ENCODE measurements at places on chromosomes 11 and 22. TPM values are rescaled to one million over a fixed set of nuclear protein-coding genes. Genes with fewer than 3 reads are reported as not detected.

DNA sequence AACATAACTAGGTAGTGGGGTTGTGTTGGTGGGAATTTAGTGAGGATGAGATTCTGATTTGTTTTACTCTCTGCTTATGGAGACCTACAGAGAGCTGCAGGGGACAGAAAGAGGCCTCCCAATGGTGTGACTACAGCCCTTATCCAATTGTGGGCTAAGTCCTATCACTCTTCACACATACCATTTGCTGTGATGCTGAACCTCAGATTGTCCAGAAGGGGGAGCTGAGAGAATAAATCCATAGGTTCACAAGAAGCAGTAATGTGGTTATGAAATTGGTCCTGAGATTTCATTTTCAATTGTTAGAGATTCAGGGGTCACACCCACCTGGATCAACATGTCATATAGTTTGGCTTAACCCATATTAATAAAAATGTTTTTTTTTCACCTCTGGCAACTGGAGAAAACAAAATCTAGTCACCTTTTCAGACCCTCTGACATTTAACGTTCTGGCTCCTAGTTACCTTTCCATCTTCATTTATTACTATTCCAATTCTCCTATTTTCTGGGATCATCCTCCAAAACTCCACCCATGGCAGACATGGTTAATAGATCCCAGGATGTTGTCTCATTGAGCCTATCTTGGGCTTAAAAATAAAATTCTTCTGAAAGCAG is 53.3 kb upstream of the PTPN5 start:
- H3K4me3 ChIP-seq = no peak overlapping the region
- H3K36me3 ChIP-seq = no peaks in the 10 kb centered on the region
- DNase-seq = peak; percentile 68
- H3K27me3 ChIP-seq = peaks cover 4% of the 10 kb centered on the region
- H3K4me1 ChIP-seq = no peaks in the 10 kb centered on the region

Gene SCN3B
- not detected for total RNA-seq

GRCh38 chr11:17331669-17332068 is 19.9 kb upstream of the NCR3LG1 start:
- no peaks in the 10 kb centered on the region for H3K4me1 ChIP-seq
- DNase-seq = no peak
- no peak overlapping the region for H3K27ac ChIP-seq
- no peak overlapping the region for H3K4me3 ChIP-seq
- H3K36me3 ChIP-seq = peaks cover 15% of the 10 kb centered on the region

Gene POLR2F
- total RNA-seq = 71.4 TPM

DNA sequence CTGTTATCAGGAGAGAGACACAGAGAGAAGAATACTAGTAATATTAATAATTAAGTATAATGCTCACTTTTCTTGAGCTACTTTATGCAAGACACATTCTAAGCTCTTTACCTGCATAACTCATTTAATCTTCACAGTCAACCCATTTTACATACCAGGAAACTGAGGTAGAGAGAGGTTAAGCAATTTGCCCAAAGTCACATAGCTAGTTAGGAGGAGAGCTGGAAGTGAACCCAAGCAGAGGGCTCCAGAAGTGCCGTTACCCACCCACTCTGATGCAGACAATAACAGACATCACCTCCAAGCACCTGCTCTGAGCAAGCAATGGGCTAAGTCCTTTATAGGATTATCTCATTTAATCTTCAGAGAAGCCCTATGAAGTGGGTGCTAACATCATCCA is 24.8 kb downstream of the MICAL2 start:
- no peak overlapping the region for H3K27ac ChIP-seq
- no peak for DNase-seq
- no peaks in the 10 kb centered on the region for H3K27me3 ChIP-seq

DNA sequence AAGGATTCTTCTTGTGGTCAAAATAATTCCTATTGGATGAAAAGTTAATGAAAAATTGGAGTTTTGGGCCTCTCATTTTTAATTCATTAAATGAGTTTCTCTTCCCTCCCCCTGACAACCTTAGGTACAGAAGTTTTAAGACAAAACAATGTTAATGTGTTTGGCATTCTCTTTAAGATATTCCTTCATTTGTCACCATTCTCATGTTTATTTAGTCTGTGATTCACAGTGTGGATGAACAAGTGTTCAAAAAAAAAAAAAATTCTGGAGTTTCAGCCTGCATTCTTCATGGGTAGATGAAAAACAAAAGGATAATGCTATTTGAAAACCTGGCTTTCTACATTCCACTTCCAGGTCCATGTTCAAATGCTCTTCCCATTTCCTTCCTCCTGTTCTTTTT is 172.6 kb upstream of the LUZP2 start:
- no peak overlapping the region for H3K27ac ChIP-seq
- no peaks in the 10 kb centered on the region for H3K36me3 ChIP-seq

DNA sequence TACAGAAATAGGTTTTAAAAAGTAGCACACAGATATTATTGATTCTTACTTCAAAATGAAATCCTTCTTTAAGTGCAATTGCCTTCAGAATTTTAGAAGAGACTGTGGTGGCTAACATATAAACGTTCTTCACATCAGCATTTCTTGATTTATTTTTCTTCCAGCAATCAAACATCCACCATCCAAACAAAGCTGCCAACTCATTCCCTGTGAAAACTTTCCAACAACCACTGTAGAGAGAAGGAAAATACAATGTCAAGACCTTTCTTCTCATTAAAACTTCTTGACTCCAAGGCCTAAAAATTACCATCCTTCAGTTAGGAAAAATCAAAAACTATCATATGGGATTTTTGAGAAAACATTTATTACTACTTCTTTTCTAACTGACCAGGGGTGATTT is 34.0 kb upstream of the P4HA3 start:
- no peak overlapping the region for H3K4me3 ChIP-seq
- no peak overlapping the region for H3K27ac ChIP-seq
- H3K27me3 ChIP-seq = no peaks in the 10 kb centered on the region

- H3K27me3 ChIP-seq = no peaks in the 10 kb centered on the region
- no peak overlapping the region for H3K27ac ChIP-seq
- no peak overlapping the region for H3K4me3 ChIP-seq
- DNase-seq = no peak
- no peaks in the 10 kb centered on the region for H3K36me3 ChIP-seq
Observed at GRCh38 chr11:100726680-100727079, 39.6 kb downstream of the ARHGAP42 start.

GRCh38 chr22:42780070-42780540 is 59.4 kb upstream of the A4GALT start:
- no peak overlapping the region for H3K4me3 ChIP-seq
- no peaks in the 10 kb centered on the region for H3K36me3 ChIP-seq
- no peaks in the 10 kb centered on the region for H3K4me1 ChIP-seq
- no peak overlapping the region for H3K27ac ChIP-seq

Gene UPK2
- not detected for total RNA-seq

- peak overlapping the region; percentile 72 for H3K4me3 ChIP-seq
- peaks cover 15% of the 10 kb centered on the region for H3K4me1 ChIP-seq
- peak overlapping the region; percentile 38 for H3K27ac ChIP-seq
- no peaks in the 10 kb centered on the region for H3K27me3 ChIP-seq
- peak; percentile 48 for DNase-seq
- no peaks in the 10 kb centered on the region for H3K36me3 ChIP-seq
Observed at GRCh38 chr22:35349704-35350538, 31.0 kb upstream of the HMOX1 start.

GRCh38 chr11:19352072-19352770 is 111.5 kb upstream of the E2F8 start:
- H3K4me1 ChIP-seq = 0 out of 2 replicates have a peak, but pooled peaks cover 3% of the 10 kb centered on the region
- H3K4me3 ChIP-seq = no peak overlapping the region
- no peak for DNase-seq
- H3K27ac ChIP-seq = no peak overlapping the region

- no peaks in the 10 kb centered on the region for H3K36me3 ChIP-seq
- DNase-seq = peak; percentile 55
- H3K27me3 ChIP-seq = no peaks in the 10 kb centered on the region
- H3K27ac ChIP-seq = no peak overlapping the region
- H3K4me1 ChIP-seq = peaks cover 54% of the 10 kb centered on the region
Observed at GRCh38 chr11:122724520-122724919, 69.0 kb downstream of the UBASH3B start.

GRCh38 chr22:22168190-22168940 is 76.2 kb upstream of the VPREB1 start:
- H3K4me3 ChIP-seq = no peak overlapping the region
- no peaks in the 10 kb centered on the region for H3K4me1 ChIP-seq
- DNase-seq = peak; percentile 21
- H3K27me3 ChIP-seq = peaks cover 4% of the 10 kb centered on the region
- no peaks in the 10 kb centered on the region for H3K36me3 ChIP-seq

GRCh38 chr11:47317064-47317828 is 35.3 kb downstream of the MYBPC3 start:
- DNase-seq = no peak
- no peak overlapping the region for H3K4me3 ChIP-seq
- H3K36me3 ChIP-seq = peaks cover 20% of the 10 kb centered on the region
- H3K27me3 ChIP-seq = no peaks in the 10 kb centered on the region
- H3K4me1 ChIP-seq = no peaks in the 10 kb centered on the region

DNA sequence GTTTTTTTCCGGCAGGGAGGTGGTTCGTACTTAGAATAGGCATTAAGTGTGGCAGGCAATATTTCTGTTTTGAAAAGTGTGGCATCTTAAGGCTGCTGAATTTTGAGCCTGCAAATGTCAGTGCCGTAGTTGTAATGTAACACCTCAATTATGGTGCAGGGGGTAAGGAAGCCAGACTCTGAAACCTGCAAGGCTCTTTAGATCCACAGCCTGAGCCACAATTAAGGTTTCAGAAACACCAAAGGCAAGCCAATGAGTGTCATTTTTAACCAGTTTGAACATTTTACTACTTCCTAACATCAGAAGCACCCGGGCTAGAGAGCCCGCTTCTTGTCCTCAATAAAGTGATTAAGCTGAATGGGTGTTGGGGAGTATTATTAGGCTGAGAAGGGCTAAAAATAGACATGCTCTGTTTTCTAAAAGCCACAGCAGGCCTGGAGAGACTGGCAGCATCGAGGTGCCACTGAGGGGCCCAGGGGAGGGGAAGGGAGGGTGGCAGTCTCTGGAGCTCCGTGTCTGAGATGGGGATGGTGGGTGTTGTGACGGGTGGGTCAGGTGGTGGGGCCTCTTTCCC is 113.4 kb downstream of the ZBTB16 start:
- no peak overlapping the region for H3K27ac ChIP-seq
- H3K4me1 ChIP-seq = peaks cover 11% of the 10 kb centered on the region
- H3K27me3 ChIP-seq = peaks cover 50% of the 10 kb centered on the region
- no peaks in the 10 kb centered on the region for H3K36me3 ChIP-seq
- DNase-seq = no peak

DNA sequence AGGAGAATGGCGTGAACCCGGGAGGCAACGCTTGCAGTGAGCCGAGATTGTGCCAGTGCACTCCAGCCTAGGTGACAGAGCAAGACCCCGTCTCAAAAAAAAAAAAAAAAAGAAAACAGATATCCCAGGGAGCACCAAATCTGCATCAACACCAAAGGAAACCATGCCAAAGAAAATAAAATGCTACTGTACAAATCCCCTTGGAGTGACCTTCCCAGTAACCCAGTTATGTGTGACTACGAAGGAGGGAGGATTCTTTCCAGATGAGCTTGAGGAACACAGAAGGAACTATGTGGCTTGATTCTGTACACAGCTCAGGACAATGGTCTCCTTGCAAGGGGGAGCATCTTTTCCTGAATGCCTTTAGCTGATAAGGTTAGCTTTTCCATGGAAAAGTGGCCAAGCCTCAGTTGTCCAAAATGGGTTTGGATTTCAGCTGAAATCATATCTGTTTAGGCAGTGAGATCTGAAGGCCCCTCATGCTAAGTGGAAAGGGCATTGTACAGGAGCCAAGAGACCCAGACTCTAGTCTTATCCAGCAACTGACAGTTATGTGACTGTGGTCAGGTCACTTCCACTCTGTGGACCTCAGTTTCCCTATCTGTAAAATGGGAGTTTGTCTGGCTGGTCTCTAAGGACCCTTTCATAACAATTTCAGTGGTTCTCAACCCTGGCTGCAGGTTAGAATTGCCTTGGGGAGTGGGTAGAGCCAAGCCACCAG is 87.6 kb upstream of the TIMP3 start:
- no peaks in the 10 kb centered on the region for H3K27me3 ChIP-seq
- no peak overlapping the region for H3K4me3 ChIP-seq
- DNase-seq = no peak
- H3K36me3 ChIP-seq = no peaks in the 10 kb centered on the region
- H3K27ac ChIP-seq = no peak overlapping the region

- no peak for DNase-seq
- no peaks in the 10 kb centered on the region for H3K27me3 ChIP-seq
- H3K27ac ChIP-seq = no peak overlapping the region
- no peak overlapping the region for H3K4me3 ChIP-seq
- peaks cover 4% of the 10 kb centered on the region for H3K4me1 ChIP-seq
- H3K36me3 ChIP-seq = peaks cover 14% of the 10 kb centered on the region
Observed at GRCh38 chr22:20889025-20889704, 28.0 kb upstream of the CRKL start.

- no peaks in the 10 kb centered on the region for H3K36me3 ChIP-seq
- H3K27me3 ChIP-seq = peaks cover 7% of the 10 kb centered on the region
- H3K4me1 ChIP-seq = no peaks in the 10 kb centered on the region
- no peak overlapping the region for H3K4me3 ChIP-seq
Observed at GRCh38 chr11:8330896-8331295, 67.2 kb upstream of the LMO1 start.

DNA sequence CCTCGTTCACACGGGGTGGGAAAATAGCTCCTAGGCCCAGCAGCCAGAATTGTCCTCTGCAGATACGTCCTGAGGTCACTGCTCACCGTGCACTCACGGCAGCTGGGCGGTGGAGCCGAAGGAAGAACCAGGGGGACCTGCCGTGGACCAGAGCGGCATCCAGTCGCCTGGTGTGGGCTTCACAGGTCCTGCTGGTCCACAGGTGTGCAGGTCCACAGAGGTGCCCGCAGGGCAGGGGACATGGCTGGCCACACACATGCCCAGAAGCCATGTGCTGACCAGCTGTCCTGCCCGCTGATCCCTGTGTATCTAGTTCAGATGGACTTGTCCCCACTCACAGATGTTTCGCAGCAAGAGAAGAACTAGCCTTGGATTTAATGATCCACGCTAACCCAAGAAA is 10.6 kb upstream of the PKP3 start:
- no peaks in the 10 kb centered on the region for H3K36me3 ChIP-seq
- no peaks in the 10 kb centered on the region for H3K4me1 ChIP-seq
- no peaks in the 10 kb centered on the region for H3K27me3 ChIP-seq
- no peak for DNase-seq
- H3K4me3 ChIP-seq = no peak overlapping the region

DNA sequence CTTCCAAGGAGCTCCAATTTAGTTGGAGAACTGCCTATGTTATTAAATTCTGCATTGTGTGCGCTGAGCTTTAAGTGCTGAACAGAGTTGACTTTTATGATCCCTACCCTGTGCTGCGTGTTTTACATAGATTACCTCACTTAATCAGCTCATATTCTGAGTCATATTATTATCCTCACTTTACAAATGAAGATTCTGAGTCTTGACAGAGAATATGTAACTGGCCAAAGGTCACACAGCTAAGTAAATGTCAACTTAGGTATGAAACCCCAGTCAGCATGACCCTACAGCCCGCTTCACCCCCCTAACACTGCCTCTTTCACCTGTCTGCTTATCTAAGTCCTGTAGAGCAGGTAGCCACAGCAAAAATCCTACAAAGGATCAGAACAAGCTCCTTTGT is 19.8 kb upstream of the TMPRSS5 start:
- peaks cover 11% of the 10 kb centered on the region for H3K4me1 ChIP-seq
- H3K4me3 ChIP-seq = no peak overlapping the region

GRCh38 chr11:13290221-13290980 is 12.8 kb downstream of the BMAL1 start:
- peaks cover 22% of the 10 kb centered on the region for H3K4me1 ChIP-seq
- no peak for DNase-seq
- no peaks in the 10 kb centered on the region for H3K27me3 ChIP-seq
- H3K4me3 ChIP-seq = no peak overlapping the region

GRCh38 chr11:59754494-59754858 is 700 bp upstream of the STX3 start:
- no peaks in the 10 kb centered on the region for H3K36me3 ChIP-seq
- peak; percentile 46 for DNase-seq
- H3K4me1 ChIP-seq = 0 out of 2 replicates have a peak, but pooled peaks cover 12% of the 10 kb centered on the region
- peak overlapping the region; percentile 91 for H3K4me3 ChIP-seq
- H3K27ac ChIP-seq = peak overlapping the region; percentile 64

Measured in GM23248 (cell line).